NCI-H526 treated with DMSO at 0.1 percent for 48 hours (cell line): ENCODE measurements at places on chromosomes 7 and 10.

DNA sequence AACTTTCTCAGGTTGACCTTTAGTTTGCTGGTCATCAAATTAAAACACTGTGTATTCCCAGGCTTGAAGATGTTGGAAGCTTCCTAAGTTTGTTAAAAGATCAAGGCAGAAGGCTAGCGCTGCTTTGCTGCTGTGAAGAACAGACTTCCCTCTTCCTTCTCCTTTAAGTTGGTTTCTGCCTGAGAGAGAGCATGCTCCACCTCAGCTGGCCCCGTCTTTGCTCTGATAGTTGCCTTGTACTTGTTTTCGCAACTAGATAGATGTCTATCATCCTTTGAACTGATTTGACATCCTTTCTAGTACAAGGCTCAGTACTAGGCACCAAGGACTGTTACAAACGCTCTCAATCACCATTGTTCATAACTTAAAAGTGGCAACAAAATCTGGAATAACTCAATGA, 177.8 kb upstream of the MKLN1 start:
- no peak for DNase-seq

GRCh38 chr7:47078241-47078640, 503.7 kb downstream of the TNS3 start:
- DNase-seq = no peak

- DNase-seq = no peak
Measured at GRCh38 chr10:4276151-4276550, 491.1 kb upstream of the KLF6 start.

DNA sequence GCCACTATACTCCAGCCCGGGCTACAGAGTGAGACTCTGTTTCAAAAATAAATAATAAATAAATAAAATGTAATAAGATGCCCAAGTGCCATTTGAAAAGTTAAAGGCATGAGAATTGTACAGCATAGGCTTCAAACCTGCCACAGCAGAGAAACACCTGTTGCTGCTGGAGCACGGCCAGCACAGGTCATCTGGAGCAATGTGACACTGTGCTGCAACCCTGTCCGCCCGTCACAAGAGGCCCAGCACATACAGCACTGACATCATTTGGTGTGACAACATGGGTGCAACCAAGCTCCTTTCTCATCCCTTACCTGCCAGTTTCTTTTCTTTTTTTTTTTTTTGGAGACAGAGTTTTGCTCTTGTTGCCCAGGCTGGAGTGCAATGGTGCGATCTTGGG, 1.3 kb downstream of the RFC2 start:
- DNase-seq = no peak

DNA sequence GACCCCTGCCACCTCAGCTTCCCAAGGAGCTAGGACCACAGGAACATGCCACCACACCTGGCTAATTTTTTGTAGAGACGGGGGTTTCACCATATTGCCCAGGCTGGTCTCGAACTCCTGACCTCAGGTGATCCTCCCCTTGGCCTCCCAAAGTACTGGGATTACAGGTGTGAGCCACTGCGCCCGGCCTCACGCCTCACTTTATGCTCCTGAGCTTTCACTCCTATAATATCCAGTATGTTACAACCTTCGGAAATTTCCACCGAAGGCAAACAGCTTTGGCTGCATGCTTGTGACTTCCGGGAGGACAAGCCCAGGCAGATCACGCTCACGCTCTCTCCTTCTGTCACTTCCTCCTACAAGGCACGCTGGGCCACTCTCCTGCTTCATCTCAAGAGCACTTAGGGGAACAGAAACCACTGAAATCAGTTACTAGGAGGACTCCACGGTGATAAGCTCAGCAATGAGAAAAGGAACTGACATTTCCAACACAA, 4.4 kb upstream of the MAD1L1 start:
- no peak for DNase-seq

DNA sequence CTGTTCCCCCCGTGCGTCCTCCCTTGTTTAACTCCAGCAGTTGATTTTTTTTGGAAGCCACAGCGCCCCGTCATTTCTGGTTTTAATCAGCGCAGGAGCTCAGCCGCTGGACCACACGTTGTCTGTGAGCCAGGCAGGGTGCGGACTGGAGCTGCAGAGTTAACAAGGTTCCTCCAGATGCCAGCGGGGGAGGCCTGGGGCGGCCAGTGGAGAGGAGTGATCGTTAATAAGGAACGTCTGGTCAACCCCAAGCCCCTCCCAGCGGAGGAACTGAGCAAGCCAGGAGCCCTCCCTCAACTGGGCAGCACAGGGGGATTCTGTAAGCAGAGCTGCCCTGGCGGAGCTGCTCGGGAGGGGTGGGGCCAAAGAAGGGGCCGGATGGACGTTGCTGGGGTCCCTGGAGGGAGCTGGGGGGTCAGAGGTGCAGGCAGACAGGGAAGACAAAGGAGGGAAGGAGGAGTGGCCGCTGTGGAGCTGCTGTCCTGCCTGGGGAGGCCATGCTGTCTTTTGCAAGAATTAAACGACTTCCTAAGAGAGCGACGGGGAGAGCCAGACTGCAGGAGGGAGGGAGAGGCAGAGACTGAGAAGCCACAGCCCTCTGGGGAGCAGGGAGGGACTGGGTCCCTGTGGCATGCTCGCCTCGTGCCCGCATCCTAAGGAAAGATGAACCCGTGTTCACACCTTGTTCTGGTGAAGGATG, 537.1 kb upstream of the FOXK1 start:
- no peak for DNase-seq

DNA sequence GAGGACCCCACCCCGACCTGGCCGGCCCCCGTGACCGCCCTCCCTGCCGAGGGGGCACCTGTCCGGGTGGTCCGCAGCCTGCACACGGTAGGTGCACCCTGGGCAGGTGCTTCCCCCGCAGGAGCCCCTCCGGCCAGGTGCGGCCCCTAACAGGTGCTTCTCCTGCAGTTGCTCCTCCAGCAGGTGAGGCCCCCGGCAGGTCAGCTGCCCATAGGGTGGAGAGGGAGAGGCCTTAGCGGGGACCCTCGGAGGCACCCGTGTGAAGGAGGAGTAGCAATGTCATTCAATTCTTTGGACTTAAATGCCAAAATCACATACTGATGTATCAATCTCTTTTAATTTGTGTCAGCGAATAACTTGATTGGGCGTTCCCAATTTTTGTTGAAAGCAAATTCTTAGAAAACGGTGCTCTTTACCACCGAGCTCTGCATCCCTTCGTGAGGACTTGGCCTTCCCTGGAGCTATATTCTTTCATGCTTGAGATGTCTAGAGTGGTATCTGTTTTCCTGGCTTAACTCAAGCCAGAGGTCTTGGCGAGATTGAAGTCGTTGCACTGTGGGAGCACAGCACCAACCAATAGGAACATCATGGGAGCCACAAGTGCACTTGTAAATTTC, 738 bp upstream of the NCAPG2 start:
- no peak for DNase-seq
